ENCODE measurements at places on chromosomes 5 and 9.

- no peak for DNase-seq
Observed at GRCh38 chr9:114048533-114049415, 29.3 kb downstream of the AMBP start.

DNA sequence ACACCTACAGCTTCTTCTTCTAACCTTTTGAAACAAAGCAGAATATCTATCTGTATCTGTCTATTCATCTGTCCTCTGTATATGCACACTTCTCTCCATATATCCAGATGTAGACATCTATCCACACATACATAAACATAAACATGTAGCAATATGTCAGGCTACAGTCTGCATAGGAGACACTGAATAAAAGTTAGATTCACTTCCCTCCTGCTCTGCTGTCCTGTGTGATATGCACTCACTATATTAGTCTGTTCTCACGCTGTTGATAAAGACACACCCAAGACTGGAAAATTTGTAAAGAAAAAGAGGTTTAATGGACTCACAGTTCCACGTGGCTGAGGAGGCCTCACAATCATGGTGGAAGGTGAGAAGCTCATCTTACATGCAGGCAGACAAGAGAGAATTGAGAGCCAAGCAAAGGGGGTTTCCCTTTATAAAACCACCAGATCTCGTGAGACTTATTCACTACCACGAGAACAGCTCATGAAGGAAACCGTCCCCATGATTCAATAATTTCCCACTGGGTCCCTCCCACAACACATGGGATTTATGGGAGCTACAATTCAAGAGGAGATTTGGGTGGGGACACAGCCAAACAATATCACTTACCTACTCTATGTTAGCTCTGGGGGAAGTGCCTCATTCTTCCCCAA is 24.1 kb downstream of the RANBP3L start:
- no peak for DNase-seq

DNA sequence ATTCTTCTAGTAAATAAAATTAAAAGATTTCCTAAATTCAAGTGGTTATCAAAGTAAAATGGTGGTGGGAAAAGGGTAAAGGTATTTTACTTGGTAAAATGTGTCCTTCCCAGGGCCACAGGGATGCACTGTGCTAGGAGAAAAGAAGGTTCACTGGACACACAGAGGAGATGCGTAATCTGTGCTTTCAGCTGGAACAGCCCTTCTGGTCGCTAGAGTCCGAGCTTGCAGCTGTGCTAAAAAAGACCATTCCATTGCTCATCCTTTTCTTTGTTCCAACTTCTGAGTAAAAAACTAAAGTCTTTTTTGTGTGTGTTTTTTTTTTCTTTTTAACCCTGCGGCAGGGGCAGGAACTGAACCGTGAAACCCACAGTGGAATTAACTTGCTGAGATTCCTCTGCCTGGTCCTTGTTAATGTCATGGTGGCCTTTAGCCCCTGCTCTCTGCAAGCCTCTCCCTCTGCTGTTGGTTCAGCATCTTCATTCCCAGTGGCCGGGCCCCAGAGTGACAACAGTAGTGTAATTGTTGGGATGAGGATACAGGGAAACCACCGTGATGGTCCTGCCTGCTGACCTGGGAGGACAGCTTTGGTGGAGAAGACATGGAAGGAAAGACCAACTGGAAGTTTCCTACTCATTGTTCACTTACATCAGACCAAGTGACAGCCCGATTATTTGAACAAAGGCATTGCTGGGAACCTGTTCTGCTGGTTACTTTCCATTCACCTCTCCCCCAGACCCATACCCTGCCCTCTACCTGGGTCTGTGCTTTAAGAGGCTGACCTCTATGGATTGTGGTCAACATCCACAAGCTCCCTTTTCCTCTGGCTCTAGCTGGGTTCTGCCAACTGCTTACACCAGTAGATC is 31.9 kb upstream of the FSTL4 start:
- DNase-seq = no peak

GRCh38 chr5:67510204-67510603 is 313.6 kb upstream of the CD180 start:
- no peak for DNase-seq

DNA sequence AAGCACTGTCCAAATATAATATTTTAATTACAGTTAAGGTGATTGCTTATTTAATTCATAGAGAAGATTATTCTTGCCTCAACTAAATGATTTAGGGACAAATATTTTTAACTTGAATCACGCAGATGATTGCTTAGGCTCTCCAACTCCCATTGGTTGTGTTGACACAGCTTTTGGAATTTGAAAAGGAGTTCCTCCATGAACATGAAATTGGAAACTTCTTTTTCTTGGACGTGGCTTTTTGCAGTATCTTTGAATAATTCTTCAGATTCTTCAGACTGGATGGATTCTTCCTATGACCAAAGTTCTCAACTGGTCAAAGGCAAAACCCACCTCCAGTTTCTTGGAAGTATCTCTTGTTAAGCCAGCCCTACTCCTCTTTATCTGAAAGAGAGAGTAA is 456.4 kb upstream of the KLF4 start:
- no peak for DNase-seq

DNA sequence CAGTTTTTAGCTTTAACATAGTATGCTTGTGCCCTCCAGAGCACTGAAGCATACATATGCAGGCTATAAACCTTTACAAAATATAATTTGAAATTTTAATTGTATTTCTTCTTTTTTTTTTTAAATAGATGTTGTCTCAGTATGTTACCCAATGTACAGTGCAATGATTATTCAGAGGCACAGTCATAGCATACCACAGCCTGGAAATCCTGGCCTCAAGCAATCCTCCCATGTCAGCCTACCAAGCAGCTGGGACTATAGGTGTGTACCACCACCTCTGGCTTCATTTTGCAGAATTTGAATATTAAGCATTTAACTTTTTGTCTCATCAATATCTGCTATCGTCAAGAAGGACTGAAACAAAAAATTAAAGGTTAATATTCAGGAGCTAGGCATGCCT is 16.9 kb upstream of the ZNF782 start:
- no peak for DNase-seq

GRCh38 chr9:82883436-82883835 is 179.5 kb downstream of the RASEF start:
- no peak for DNase-seq

- DNase-seq = peak; percentile 67
Observed at GRCh38 chr9:69466151-69466550, 141.1 kb downstream of the ENTREP1 start.

- DNase-seq = no peak
Observed at GRCh38 chr5:76499507-76500161, 96.5 kb downstream of the IQGAP2 start.

GRCh38 chr9:3936520-3937235 is 363.2 kb downstream of the GLIS3 start:
- DNase-seq = no peak

GRCh38 chr5:1931604-1932231 is 49.0 kb upstream of the IRX4 start:
- no peak for DNase-seq

GRCh38 chr5:74772359-74772758 is 5.3 kb downstream of the NSA2 start:
- DNase-seq = no peak

- DNase-seq = no peak
Observed at GRCh38 chr9:88370346-88370745, 17.9 kb upstream of the SPIN1 start.

GRCh38 chr9:14415947-14416346 is 102.0 kb upstream of the NFIB start:
- peak; percentile 90 for DNase-seq

GRCh38 chr9:116058421-116058820 is 95.2 kb upstream of the PAPPA start:
- DNase-seq = peak; percentile 7

- DNase-seq = no peak
Observed at GRCh38 chr5:18043344-18043743, 409.1 kb downstream of the TAF11L14 start.

DNA sequence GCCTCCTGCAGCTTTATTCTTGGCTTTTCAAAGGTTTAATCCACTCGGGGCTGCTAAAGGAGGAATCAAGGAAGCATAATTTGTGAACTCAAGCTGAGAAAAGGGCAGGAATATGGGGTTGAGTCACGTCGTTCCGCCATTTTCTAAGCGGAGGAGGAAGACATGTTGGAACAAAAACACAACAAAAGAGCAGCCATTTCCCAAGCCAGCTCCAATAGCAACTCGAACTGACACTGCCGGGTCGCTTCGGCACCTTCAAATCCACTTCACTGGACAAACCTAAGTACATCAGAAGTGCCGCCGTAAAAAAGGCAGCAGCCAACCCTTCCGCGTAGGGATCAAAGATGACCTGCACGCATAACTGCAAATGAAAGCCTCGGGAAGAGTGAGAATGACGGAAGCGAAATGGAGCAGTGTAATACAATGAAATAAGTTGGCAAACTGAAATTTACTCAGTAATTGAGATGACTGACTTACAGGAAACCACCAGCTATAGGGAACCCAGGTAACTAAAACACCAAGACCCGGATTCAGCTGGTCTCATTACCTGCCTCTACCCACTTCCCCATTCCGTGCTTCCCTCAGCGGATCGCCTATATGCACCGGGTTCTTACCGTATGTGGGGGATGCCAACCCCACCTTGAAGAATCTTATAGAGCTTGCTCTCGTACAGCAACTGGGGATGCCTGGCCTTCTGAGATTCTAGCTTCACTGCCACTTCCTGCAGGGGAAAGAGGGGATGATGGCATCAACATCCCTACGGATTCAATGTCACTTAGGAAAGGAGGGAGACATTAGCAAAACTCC is 1.6 kb downstream of the CSNK1A1 start:
- DNase-seq = peak; percentile 64

- no peak for DNase-seq
Observed at GRCh38 chr9:37923118-37923795, 19.3 kb upstream of the SLC25A51 start.

DNA sequence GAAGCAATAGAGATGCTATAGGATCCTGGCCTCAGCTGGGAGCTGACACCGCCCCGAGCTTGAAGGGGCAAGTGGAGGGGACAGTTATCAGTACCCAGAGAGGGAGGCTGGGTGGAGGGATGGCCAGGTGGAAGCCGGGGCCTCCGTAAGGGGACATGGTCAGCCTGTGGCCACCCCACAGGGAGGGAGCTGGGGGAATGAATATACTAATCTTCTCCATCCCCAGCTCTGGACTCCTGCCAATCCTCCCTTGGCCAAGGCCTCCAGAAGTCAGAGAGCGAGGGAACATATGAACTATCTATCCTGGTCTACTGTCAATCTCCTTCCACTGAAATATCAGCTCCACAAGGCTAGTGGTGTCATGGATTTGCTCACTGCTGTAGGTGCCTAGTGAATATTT is 109.3 kb downstream of the BOD1 start:
- no peak for DNase-seq

DNA sequence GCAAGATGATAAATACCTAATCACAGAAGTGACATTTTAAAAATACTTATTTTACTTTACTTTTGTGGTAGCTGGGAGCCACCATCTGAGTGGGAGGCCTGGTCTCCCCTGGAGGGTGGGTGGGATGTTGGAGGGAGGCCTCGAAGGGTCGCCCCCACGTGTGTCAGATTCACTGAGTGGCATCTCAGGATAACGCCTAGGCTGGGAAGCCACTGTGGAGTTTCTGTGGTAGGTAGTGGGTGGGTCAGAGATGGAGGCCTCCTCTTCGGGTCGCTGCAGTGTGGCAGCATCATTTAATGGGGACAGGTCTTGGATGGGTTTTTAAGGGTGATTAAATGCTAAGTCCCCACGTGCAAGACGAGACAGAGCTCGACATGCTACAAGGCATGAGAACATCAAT is 1154.8 kb upstream of the CDH18 start:
- DNase-seq = no peak

GRCh38 chr5:145681686-145682085 is 153.5 kb downstream of the PRELID2 start:
- peak; percentile 69 for DNase-seq

GRCh38 chr9:134678206-134678605 is 36.6 kb downstream of the COL5A1 start:
- no peak for DNase-seq

DNA sequence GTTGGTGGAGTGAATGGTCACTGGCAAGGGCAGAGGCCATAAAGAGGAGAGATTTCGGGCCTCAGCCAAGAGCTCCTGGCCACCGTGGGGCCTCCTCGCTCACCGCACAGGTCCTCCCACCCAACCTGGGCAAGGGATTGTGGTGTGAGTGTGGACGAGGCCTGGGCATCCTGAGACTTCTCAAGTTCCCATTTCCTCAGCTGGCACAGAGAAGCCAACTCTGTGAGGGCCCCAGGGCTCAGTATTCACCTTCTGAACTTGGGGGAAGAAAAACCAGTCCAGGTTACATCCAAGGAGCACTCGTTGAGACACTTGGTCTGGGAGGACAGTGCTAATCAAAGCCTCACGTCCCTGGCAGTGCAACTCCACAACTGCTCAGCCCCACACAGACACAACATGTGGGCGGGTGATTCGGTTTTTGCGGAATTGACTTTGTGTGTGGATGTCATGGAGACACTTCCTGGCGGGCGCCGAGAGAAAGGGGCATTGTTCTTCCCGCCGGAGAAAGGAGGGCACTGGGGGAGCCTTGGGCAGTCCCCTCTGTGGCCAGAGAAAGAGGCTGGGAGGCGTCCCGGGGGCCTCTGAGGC is 28.5 kb upstream of the NKD2 start:
- DNase-seq = peak; percentile 49

- DNase-seq = no peak
Observed at GRCh38 chr5:58040044-58040443, 419.8 kb downstream of the PLK2 start.

GRCh38 chr5:163915481-163915961 is 410.1 kb downstream of the MAT2B start:
- DNase-seq = peak; percentile 53

DNA sequence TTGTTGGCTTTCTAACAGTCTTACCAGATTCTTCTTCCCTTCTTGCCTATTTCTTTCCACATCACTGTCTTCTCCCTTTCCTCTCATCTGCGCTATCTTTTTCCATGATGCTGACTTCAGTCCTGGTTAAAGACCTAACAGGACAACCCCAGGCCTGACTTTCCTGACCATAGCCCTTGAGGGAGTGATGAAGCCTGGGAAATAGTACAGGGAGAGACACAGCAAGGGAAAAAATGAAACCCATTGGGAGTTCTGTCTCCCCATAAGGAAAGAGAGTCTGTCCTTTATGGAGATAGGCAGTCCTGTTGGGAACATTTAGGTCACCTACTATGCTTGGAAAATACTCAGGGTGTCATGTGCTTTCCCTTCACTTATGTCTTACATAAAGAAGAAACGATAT is 92.7 kb downstream of the GIN1 start:
- DNase-seq = no peak

- no peak for DNase-seq
Observed at GRCh38 chr5:34740389-34740806, 84.3 kb downstream of the RAI14 start.

GRCh38 chr5:4197151-4197550 is 601.5 kb downstream of the IRX1 start:
- DNase-seq = no peak

GRCh38 chr9:76906647-76906975 is 697 bp upstream of the PRUNE2 start:
- no peak for DNase-seq

GRCh38 chr5:67170767-67171166 is 25.8 kb downstream of the CD180 start:
- DNase-seq = no peak
